ENCODE measurements at places on chromosomes 4 and X.

DNA sequence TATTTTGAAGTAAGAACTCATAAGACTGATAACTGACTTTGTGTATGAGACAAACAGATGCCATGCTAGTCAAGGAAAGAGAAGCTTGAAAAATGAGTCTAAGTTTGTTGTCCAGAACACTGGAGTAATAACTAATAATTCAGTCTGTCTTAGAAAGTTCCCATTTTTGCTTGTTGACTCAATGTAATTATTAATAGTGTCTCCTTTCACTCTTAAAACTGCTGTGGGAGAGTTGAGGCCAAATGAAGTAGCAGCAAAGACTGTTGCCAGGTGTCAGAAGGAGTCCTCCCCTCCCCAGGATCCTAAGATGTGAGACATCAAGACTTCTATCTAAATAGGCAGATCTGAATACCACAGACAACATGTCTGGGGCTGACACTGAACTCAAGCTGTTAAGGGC, 20.8 kb upstream of the FAM13A start:
- DNase-seq = no peak

DNA sequence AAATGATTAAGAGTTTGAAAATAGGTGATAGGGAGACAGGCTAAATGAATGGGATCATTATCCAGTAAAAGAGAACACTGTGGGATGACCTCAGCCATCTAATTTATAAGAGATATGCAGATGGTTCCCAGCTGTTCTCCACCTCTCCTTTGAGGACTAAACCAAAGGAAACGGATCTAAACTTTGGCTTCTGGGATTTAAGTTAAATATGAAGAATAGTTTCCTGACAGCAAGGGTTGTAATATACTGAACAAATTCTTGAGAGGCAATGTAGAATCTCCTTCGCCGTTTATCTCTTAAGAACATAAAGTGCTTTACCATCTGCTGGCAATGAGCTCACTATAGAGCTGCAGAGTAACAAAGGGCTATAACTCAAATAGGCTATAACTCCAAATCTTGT, 35.4 kb upstream of the HPGDS start:
- no peak for DNase-seq

GRCh38 chr4:6969826-6970800, 60.5 kb downstream of the TBC1D14 start:
- DNase-seq = no peak

- DNase-seq = no peak
Observed at GRCh38 chrX:153631907-153632594, 15.0 kb upstream of the DUSP9 start.

DNA sequence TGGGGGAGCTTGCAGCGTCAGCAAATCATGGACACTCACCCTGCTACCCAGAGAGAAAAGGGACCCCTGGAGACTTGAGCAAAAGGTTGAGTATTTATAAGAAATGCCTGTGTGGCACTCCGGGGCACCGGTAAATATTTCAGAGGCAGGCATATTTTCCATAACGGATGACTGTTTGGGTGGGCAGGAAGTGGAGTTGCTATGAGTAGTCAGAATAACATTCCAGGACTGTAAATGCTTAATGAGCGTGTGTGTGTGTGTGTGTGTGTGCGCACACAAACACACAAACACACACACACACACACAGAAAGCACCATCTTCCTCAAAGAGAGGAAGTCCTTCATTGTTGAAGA, 74.6 kb downstream of the MXRA5 start:
- DNase-seq = no peak
